Spleen (tissue), 13 donors: ENCODE measurements at places on chromosomes 12 and 14. TPM values are rescaled to one million over a fixed set of nuclear protein-coding genes. Genes with fewer than 3 reads are reported as not detected.

KLRG1 gene
- 15.7 TPM for total RNA-seq

LBHD2 gene
- total RNA-seq, result not detected

IL26 gene
- total RNA-seq, result not detected

SYNJ2BP gene
- total RNA-seq, result 19.0 TPM

PRKCH gene
- 90.6 TPM for total RNA-seq

RNF41 gene
- total RNA-seq, result 38.5 TPM

GUCY2C gene
- not detected for total RNA-seq

NKX2-1 gene
- total RNA-seq, result not detected

MYRFL gene
- total RNA-seq, result not detected

DLGAP5 gene
- total RNA-seq, result 2.4 TPM

LHX5 gene
- not detected for total RNA-seq

ZNF641 gene
- total RNA-seq, result 37.0 TPM

TMEM63C gene
- 5.7 TPM for total RNA-seq

KRT72 gene
- 0.93 TPM for total RNA-seq

MYF5 gene
- total RNA-seq, result not detected

RNF212B gene
- total RNA-seq, result not detected

CELA1 gene
- total RNA-seq, result not detected

TAS2R13 gene
- 8.7 TPM for total RNA-seq

PAH gene
- total RNA-seq, result not detected

NAB2 gene
- total RNA-seq, result 18.2 TPM

OR6C2 gene
- total RNA-seq, result not detected

GYS2 gene
- total RNA-seq, result not detected

DIO2 gene
- 0.36 TPM for total RNA-seq

SALL2 gene
- total RNA-seq, result 5.3 TPM

PROX2 gene
- total RNA-seq, result not detected

CLEC2D gene
- total RNA-seq, result 91.2 TPM

IFNG-AS1 gene
- total RNA-seq, result 21.2 TPM

PDZRN4 gene
- 0.35 TPM for total RNA-seq

STAT2 gene
- 254 TPM for total RNA-seq

PMEL gene
- total RNA-seq, result 0.85 TPM

MANSC4 gene
- total RNA-seq, result not detected

ASCL1 gene
- not detected for total RNA-seq
